ENCODE measurements at places on chromosomes 2 and 18. TPM values are rescaled to one million over a fixed set of nuclear protein-coding genes. Genes with fewer than 3 reads are reported as not detected.

IGFBP2 gene
- 36.2 TPM for total RNA-seq

RANBP2 gene
- 53.1 TPM for total RNA-seq

KCNK3 gene
- not detected for total RNA-seq

DSC1 gene
- 0.55 TPM for total RNA-seq

CNDP1 gene
- not detected for total RNA-seq

ARHGAP25 gene
- 79.6 TPM for total RNA-seq

RAX gene
- not detected for total RNA-seq

CRYBA2 gene
- not detected for total RNA-seq

NPPC gene
- not detected for total RNA-seq

TMEM37 gene
- total RNA-seq = not detected

BOLL gene
- not detected for total RNA-seq

SNORC gene
- 1.7 TPM for total RNA-seq

PSME4 gene
- total RNA-seq = 45.0 TPM

ZSCAN30 gene
- total RNA-seq = 17.2 TPM

CYP1B1 gene
- total RNA-seq = 4.3 TPM

SERPINB10 gene
- not detected for total RNA-seq

RNPEPL1 gene
- 117 TPM for total RNA-seq
